ENCODE measurements at places on chromosomes 2 and 18. TPM values are rescaled to one million over a fixed set of nuclear protein-coding genes. Genes with fewer than 3 reads are reported as not detected.

The ASB18 gene
- total RNA-seq = not detected

The ASTL gene
- 16.6 TPM for total RNA-seq

- DNase-seq = no peak
These were observed 5.6 kb upstream of the EML4 start for GRCh38 chr2:42163444-42164045.

- no peak for DNase-seq
These were observed 5.6 kb downstream of the WNT10A start for GRCh38 chr2:218885981-218886947.

The MAP3K19 gene
- not detected for total RNA-seq

DNA sequence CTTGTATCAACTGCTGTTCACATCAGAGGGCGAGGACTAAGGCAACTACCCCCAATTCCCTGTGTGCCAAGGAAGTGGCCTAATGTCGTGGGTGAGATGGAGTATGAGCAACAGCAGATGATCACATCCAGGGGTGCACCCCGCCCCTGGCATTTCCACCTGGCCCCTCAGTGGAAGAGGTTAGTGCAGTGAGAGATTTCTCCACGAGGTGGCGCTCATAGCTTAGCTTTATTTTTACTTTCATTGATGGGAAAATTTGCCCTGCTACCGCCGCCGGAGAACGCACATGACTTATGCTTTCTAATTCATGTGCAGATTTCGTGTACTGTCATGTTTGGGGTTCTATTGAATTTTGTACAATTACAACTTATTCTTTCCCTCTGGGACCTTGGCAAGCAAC is 470.6 kb upstream of the MEX3C start:
- no peak for DNase-seq

The RIT2 gene
- not detected for total RNA-seq

- no peak for DNase-seq
These were observed 1402.0 kb upstream of the PIK3C3 start for GRCh38 chr18:40553029-40553428.

DNA sequence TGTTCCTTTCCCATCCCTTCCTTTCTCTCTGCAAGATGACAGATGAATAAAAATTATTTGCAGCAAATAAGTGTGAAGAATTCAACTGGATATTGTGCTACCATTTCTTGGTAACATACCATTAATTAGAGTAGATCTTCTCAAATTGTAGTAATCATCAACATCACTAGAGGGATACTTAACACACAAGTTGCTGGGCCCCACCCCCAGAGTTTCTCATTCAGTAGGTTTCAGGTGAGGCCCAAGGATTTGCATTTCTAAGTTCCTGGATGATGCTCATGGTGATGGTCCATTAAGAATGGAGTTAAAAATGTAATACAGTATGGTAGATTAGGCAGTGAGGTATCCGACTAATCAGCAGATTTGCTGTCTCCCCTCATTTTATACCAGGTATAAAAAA is 594.0 kb downstream of the ERBB4 start:
- no peak for DNase-seq

Measured in CD8-positive, alpha-beta T cell (primary cell).